GM13977 (cell line): ENCODE measurements at places on chromosomes 4 and X.

DNA sequence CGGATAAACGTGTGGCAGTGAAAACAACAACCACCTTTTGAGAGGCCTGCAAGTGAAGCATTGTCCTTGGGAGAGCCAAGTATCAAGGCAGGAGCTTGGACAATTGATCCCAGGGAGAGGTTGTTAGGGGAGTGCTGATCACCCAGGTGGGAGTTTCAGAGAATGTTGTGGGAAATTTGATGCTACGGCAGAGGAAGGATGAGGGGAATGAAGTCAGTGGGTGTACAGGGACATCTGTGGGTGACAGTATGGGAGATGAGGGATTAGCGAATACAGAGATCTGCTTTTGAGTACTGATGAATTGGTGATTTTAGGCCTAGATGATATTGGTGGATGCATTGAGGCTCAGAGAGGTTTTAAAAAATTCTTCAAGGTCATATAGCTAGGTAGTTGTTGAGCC, 4.3 kb downstream of the GNL3L start:
- no peak for DNase-seq

GRCh38 chrX:119618439-119618838, 12.2 kb upstream of the NKRF start:
- DNase-seq, result no peak

GRCh38 chr4:110198435-110199416, at the start of gene ELOVL6:
ELOVL6 (minus strand) TSS chr4:110198615; CDS start chr4:110198335, 280 bp downstream.
- DNase-seq, result peak; percentile 42

GRCh38 chrX:38052096-38052495, 45.7 kb downstream of the SYTL5 start:
- no peak for DNase-seq

GRCh38 chr4:159134429-159134828, 31.6 kb downstream of the RAPGEF2 start:
- no peak for DNase-seq

GRCh38 chr4:123325241-123325681, 71.3 kb upstream of the SPRY1 start:
- peak; percentile 36 for DNase-seq

GRCh38 chrX:9374555-9374954, 90.3 kb upstream of the TBL1X start:
- no peak for DNase-seq

DNA sequence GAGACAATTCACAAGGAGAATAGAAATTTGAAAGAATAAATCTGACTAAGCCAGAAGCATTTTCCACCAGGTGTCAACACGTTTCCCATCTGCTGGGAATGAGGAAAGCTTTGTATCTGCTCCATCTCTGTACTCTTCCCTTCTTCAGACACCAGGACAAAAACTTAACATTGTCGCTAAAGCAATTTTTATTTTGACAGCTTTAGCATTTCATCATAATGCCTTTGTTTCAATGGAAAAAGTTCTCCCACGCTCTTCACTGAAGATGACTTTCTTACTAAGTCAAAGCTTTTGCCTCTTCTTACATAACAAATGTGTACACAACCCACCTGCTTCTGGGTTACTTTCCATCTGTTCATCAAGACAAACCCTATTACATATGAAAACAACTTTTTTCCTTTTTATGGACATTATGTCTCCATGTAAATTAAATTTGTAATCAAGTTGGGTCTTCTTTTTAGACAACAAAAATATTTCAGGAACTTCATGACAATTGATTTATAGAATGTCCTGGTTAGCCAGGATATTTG, 141.7 kb upstream of the GUCY1A1 start:
- DNase-seq, result no peak

DNA sequence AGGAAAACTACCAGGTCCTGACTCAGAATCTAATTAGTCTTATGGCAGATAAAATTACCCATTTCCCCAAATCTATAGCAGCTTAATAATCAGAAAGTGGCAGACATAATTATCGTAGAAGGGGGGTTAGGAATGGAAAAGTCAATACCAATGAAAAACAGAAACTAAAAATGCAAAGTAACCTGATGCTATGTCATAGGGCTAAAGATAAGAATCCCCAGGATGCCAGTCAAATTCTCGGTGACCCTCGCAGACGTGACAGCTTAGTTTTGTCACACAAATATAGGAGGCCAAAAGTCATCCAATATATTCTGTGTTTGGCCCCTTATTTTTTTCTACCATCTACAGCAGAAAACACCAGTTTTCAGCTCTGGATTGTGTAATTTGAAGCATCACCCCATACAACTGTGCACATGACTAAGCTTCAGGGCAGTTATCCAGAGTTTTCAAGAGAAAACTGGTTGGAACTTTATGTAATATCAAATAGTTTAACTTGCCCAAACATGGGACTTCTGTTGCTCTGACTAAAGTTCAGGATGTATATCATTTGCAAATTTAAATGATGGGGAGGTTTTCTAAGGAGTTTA, 30.9 kb downstream of the RASSF6 start:
- no peak for DNase-seq

DNA sequence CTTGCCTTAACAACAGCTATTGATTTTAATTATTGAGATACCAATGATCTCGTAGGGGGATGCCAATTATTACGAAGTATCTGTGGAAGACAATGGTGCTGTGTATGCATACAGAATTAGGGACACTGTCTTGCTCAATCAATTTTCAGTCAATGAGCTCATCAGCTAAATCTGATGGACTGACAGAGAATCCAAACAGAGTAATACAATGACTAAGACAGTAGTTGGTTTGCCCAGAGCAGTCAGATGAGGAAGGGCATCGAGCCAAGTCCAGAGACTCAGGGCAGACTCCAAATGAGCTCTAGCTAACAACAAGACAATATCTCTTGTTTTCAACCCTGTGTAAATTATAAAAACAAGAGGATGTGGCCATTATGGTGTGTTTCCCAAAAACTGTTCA, 14.7 kb upstream of the GSX2 start:
- DNase-seq, result no peak

- DNase-seq, result no peak
Observed at GRCh38 chr4:76311896-76312331, 5.4 kb downstream of the STBD1 start.

GRCh38 chr4:141081921-141082395, 51.3 kb downstream of the RNF150 start:
- no peak for DNase-seq

- peak; percentile 28 for DNase-seq
Observed at GRCh38 chr4:79292008-79292407, 33.9 kb downstream of the NAA11 start.

DNA sequence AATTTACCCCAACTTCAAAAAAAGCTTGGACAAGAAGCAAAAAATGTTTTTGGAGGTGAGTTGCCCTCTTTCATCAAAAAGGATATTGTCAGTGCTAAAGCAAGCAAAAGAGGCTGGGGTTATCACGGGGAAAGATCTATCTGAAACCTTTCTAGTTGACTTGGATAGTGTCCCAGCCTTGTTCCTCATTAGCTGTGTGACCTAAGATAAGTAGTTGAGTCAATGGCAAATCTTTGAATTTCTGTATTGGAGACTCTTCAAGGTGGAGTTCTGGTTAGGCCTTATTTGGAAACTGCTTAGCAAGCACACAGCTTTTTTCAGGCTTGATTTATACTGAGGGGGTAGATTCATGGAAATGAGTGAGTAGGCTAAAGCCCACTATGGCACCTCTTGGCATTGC, 271.6 kb downstream of the GRIA3 start:
- DNase-seq, result no peak

DNA sequence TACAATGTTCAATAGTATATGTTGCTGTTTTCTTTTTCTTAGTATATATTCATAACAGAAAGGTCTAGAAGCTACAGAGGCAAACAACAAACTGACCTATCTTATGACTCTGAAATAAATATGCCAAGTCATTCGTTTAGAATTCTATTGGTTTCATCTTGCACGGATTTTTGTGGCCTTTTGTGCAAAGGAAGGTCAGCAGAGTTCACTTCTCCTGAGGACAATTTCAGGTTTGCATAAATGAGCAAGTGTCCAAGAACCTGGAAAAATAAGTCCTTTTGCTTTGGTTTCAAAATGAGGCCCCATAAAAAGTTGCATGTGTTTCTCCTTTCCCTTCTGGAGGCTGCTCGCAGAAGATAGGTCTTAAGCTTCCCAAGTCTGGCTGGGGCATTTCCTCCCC, 156.9 kb downstream of the APBB2 start:
- DNase-seq, result no peak

DNA sequence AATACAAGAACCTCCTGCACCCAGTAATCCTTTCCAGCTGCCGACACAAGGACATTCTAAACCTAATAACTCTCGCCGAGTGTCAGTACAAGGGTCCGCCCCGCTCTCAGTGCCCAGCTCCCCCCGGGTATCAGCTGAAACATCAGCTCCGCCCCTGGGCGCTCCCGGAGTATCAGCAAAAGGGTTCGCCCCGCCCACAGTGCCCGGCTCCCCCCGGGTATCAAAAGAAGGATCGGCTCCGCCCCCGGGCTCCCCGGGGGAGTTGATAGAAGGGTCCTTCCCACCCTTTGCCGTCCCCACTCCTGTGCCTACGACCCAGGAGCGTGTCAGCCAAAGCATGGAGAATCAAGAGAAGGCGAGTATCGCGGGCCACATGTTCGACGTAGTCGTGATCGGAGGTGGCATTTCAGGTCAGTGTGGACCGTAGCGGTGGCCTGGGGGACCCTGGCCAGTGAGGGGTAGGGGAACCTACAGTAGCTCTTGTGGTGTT, at the start of gene MAOA:
Gene MAOA, plus strand, starts transcription at position 295 of the 490 bp plus-strand sequence. Its CDS starts 43 bp downstream, at position 338.
- no peak for DNase-seq

GRCh38 chr4:133424605-133425004, 275.5 kb downstream of the PCDH10 start:
- no peak for DNase-seq

GRCh38 chr4:177455561-177455970, 13.3 kb upstream of the AGA start:
- no peak for DNase-seq

DNA sequence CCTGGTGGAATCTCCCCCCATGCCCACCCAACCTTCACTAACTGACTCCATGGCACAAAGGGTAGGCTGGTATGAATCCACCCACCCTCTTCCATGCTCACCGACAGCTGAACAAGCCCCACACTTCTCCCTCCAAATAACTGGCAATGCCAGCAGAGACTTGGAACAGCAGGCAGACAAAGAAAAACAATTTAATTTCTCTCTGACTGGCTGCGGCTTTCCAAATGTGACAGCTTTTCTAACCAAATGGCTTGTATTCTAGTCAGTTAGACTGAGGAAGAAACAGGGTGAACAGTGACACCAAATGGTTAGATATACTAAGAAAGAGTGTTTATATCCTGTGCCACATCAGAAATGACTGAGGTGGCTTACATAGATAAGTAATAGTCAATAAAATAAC, 199.3 kb upstream of the ADAMTS3 start:
- DNase-seq, result no peak

- DNase-seq, result no peak
Observed at GRCh38 chr4:118848242-118848641, 12.3 kb upstream of the SEC24D start.

GRCh38 chr4:7910952-7911578, 28.6 kb downstream of the AFAP1 start:
- DNase-seq, result no peak

- DNase-seq, result no peak
Observed at GRCh38 chr4:128653527-128654444, 155.7 kb upstream of the JADE1 start.

DNA sequence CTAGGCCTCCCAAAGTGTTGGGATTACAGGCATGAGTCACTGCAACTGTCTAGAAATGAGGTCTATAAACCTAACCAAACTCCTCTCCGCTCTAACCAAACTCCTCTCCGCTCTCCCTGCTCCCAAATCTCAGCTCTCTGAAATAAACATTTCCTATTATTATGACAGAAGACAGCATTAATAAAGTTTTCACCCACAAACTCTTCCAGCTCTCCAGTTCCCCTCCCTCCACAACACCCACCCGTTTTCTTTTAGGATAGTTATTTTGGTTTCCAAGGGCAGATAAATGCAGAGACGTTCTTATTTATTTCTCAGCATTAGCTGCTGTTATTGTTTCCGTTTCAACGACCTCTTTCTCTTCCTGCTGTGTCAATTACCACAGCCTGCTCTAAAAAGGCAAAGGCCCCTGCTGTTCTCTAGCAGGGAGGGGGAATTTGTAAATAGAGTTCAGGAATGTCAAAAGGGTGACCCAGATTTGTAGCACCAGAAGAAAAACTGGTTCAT, 13.3 kb upstream of the SCD5 start:
- DNase-seq, result no peak

DNA sequence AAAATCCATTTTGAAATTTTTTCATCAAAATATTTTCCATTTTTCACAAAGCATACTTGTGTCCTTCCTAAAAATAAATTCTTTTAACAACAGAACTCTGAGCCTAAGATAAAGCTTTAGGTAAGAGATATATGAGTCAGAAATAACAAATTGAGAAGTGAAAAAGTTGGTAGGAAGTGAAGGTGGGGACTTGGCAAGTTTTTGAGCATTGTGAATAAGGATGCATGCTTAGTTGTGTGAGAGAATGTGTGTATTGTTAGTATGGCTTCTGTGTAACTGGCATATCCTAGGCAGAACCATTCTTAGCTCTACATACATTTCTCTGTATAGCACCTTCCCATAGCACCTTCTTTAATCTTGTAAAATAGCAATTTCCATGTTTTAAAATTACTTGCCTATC, 6.8 kb downstream of the ASB5 start:
- peak; percentile 13 for DNase-seq

GRCh38 chr4:159224408-159224807, 121.5 kb downstream of the RAPGEF2 start:
- no peak for DNase-seq

GRCh38 chr4:182307746-182308145, 64.5 kb downstream of the TENM3 start:
- no peak for DNase-seq

DNA sequence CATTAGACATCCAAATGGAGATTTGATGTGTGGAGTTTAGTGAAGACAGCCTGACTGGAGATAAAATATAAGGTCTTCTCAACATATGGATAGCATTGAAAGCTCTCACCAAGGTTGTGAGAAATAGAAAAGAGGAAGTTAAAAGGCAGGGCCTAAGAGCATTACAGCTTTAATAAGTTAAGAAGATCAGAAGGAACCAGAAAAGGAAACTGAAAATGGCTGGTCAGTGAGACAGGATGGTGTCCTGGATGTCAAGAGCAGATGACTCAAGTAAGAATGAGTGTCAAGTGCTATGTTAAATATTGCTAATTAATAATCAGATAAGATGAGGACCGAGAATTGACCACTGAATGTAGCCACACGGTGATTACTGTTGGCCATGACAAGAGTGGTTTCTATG, 642.9 kb downstream of the STPG2 start:
- peak; percentile 0 for DNase-seq

GRCh38 chrX:53247928-53248327, 22.9 kb upstream of the KDM5C start:
- no peak for DNase-seq

DNA sequence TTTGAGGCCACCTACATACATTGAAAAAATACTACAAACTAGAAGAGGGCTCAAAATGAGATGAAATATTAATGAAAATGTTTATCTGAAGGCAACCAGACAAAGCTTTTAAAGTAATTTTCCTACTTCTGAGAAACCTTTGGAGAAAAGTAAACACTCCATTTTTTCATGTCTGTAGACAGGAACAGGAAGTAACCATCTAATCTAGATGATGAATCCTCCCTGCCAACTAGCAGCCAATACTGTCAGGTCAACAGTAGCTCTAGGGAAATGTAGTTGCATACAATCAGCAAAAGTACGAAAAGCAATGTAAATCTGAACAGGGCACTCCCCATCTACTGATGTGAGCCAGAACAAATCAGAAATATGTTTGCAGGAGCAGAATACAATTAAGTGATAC, 49.0 kb downstream of the AMMECR1 start:
- DNase-seq, result no peak
